ENCODE measurements at places on chromosomes 11 and 22.

GRCh38 chr11:22339611-22340010, 1.4 kb downstream of the SLC17A6 start:
- no peak for DNase-seq

- DNase-seq, result no peak
Observed at GRCh38 chr22:28143961-28144745, 225.1 kb upstream of the PITPNB start.

DNA sequence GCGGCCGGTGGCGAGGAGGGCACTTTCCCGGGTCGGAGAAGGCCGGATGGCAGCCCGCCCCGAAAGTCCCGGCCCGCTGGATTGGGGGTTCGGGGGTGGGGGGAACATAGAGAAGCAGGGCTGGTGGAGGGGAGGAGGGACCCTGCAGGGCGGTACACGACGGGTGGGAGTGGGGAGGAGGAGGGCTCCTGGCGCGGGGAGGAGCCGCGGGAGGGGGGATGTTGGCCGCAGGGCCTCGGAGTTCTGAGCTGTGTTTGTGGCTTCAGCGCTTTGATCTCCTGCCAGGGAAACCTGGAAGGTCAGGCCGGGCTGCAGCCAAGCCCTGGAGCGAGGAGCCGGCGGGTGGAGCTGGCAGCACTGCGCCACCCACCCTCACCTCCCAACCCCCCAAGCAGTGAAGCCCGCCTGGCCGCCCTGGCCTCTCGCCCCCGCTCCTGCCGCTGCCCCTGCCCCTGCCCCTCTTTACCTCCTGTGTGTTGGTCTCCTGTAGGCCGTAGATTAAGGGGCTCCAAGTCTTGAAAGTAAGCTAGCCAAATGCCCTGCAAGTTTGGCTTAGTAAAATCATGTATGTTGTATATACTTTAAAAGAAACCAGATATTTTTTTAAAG, 30.9 kb downstream of the C22orf31 start:
- DNase-seq, result peak; percentile 75

DNA sequence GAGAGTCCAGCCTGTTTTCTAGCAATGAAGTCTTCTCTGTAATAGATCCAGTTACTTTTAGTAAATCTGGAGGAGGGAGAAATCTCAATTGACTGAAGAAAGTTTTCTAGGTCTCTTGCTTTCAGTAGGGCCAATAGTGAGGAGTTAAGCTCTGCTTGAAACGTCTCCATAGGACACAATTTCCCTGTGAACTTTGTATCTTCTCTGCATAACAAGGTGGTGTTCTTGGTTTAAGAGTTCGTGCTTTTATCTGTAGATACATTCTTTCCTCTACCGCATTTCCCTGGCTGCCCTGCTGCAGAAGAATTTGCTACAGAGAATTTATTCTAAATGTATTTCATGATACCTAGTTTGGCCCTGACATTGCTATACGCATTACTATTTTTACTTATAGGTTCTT, 183.1 kb downstream of the ARHGAP42 start:
- DNase-seq, result no peak

DNA sequence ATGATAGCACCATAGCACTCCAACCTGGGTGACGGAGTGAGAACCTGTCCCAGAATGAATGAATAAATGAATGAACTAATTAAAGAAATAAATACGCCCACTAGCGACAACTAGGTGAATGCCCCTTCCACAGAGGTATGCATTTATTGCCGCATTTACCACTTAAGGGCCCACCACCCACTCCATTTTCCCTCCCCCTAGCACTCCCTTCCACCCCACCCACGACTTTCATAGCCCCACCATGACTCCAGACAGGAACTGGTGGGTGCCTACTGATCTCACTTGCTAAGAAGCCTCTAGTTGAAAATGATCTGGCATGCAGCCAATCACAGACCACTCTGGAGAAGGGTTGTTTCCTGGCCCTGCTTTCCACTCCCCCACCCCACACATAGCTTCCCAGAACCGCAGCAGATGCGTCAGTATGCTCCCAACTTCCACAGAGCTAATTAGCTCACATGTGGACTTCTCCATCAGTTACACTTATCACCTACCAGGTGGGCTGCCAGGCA, 167.6 kb downstream of the WT1 start:
- no peak for DNase-seq

GRCh38 chr11:44709966-44710365, 16.8 kb upstream of the TSPAN18 start:
- no peak for DNase-seq

DNA sequence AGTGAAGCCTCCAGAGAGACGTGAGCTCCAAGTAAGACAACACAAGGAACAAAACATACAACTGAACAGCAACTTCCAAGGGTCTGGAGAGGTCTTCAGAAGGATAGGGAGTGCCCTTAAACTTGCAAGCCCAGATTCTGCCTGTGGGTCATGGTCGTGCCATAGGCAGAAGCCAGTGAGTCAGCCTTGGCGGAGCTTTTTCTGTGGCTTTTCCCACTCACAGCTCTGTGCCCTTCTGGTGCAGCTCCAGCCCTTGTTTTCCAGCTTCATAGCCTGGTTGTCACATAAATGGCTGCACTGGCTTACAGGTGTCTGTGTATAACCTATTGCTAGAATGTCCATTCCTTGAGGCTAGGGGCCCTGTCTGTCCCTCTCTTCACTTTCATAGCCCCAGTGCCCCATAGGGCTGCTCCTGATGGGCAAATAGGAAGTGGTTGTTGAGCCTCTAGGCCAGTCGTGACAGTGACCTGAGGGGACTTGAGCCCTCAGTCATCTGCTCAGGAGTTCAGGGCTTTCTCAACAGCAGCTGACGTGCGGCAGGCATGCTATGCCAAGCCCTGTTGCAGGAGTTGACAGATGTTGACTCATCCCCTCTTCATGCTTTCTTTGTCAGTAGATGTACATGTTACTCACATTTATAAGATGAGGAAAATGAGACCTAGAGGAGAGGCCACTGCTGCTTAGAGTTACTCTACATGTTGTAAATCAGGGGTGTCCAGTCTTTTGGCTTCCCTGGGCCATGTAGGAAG, 7.4 kb downstream of the MED15 start:
- DNase-seq, result no peak

- no peak for DNase-seq
Observed at GRCh38 chr11:1217151-1217550, 5.7 kb upstream of the MUC5B start.

GRCh38 chr22:20922141-20922751, 5.0 kb downstream of the CRKL start:
- DNase-seq, result no peak

GRCh38 chr22:24543185-24543601, 11.7 kb downstream of the GUCD1 start:
- DNase-seq, result no peak

- no peak for DNase-seq
Observed at GRCh38 chr22:27443306-27443705, 358.2 kb downstream of the MN1 start.

GRCh38 chr11:60866911-60867870, at the start of gene ZP1:
TSS of gene ZP1 (plus strand) at chr11:60867542. CDS start at chr11:60867562, 20 bp downstream.
- no peak for DNase-seq

DNA sequence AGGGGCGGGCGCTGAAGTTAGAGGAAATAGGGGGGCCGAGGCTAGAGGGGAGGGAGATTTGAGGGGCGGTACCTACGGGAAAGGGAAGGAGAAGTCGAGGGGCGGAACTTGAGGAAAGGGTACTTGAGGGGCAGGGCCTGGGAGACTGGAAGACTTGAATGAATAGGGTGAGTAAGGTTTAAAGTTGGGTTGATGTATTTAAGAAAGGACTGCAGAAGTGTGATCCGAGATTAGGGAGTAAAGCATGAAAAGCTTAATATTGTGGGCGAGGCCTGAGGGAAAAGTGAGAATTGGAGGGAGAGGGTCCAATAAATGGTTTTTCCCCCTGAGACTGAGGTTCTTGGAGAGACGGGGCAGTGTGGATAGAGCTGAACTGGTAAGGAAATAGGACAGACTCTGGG, 723 bp downstream of the HSCB start:
- no peak for DNase-seq

DNA sequence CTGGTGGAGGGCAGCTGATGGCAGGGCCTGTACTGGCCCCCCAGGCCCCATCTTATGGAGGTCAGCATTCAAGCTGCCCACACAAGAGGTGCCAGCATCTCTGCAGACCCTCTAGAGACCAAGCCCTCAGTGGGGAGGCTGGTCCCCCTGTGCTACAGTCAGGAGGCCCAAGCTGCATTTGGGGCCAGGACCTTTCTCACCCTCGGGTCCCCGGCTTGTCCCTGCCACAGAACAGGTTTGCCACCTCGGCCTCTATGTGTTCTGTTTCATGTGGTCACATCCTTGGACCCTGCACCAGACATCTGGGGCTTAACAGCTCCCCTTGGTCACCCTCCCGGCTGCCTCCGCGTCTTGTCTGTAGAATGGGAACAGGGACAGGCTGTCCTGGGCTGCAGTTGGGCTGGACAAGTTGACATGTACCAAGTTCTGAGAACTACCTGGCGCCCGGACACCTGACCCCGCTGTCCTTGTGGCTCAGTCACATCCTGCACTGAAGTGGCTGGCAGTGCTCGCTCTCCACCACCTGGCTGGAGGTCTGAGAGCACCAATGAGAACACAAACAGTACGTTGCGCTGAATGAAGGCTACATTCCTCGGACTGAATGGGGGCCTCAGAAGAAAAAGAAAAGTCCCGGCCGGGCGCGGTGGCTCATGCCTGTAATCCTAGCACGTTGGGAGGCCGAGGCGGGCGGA, 2.7 kb upstream of the PLXNB2 start:
- no peak for DNase-seq

- DNase-seq, result no peak
Observed at GRCh38 chr22:48940266-48941032, 887.2 kb downstream of the BRD1 start.

DNA sequence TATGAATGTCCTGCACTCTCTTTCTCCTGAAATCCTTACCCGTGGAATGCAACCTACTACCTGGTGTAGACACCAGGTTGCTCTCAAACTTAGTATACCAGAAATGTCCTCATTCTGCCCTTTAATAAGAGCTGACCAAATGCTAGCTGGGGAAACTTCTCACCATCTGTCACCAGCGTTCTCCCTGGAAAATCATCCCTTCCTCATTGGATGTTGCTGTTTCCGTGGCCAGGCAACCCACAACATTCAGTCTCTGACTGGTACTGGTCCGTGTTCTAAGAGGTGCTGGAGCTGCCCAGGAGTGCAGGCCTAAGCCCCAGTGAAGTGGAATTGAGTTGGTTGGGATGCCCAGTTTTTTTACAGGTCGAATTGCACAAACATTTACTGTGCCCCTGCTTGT, 40.7 kb upstream of the RAB1B start:
- DNase-seq, result no peak

Data from A549 (cell line).